ENCODE measurements at places on chromosomes 11 and 22.

DNA sequence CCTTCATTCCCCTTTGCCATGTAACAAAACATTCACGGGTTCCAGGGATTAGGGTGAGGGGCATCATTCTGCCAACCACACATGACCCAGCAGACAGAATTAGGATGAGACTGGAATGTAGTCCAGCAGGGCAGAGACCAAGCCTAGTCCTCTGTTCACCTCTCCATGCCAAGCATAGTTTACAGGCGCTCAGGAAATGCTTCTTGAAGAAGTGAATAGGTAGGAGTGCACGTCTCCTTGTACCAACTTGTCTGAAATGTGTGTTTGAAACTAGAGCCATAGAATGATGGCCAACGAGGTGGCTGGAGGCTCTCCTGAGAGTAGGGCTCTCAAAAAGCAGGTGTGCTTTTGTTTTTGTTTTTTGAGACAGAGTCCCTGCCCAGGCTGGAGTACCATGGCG, 8.2 kb downstream of the SPINDOC start:
- DNase-seq, result no peak

GRCh38 chr11:64477675-64478074, 113.3 kb upstream of the SLC22A12 start:
- no peak for DNase-seq

- DNase-seq, result no peak
Observed at GRCh38 chr11:1226986-1227550, 4.2 kb downstream of the MUC5B start.

- DNase-seq, result no peak
Observed at GRCh38 chr22:22369964-22370270, 125.3 kb downstream of the VPREB1 start.

GRCh38 chr11:4647766-4648165, 4.0 kb downstream of the OR51E1 start:
- no peak for DNase-seq

DNA sequence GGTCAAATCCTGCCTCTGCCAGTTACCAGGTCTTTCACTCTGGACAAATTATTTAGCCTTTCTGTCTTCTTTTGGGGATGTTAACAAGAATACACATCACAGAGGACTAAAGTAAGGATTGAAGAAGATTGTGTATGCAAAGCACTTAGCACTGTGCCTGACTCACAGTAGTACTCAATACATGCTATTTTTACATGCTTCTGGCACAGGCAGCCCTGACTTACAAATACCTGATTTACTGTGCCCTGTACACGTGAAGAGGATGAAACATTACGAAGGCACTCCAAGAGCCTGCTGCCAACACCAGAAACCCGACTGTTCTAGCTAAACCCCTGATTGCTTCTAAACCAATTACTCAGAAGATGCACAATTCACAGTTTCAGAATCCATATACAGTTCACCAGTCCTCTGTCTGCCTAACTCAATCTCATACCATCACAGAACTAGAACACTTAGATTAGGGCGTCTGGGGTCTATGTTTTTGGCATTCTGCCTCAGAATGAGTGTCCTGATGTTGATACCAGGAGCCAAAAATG, 300.9 kb upstream of the DDI1 start:
- no peak for DNase-seq

GRCh38 chr11:36230779-36231699, 58.2 kb downstream of the COMMD9 start:
- no peak for DNase-seq

DNA sequence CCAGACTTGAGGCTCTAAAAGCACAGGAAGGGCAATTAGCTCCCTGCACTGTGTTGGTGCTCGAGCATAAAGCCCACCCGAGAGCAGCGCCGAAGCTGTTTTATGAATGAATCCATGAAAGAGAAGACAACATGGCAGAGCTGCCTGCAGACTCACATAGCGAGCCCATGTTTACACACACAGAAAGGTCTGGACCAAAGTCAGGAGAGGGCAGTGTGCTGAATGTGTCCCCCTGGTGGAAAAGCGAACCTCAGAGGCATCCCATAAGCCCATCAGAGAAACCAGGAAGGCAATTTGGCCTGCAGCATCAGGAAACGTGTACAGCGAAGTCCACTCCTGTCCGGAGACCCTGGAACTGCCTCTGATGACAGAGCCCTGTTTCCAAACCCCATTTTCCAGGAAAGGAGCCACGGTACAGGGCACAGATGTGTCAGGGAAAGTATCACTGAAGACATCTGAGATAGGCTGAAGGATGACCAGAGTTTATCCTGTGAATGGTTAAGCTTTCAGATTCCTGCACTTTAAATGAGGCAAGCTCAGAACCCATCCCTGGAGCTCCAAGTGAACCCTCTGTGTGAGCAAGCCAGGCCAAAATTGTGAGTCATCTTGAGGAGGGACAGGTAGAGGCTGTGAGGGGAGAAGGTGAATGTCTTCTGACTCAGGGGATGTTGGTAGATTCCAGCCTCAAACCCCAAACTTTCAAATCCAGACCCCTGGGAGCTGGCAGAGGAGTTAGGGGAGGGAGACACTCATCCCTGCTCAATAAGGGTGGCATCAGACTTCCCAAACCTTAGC, 36.9 kb downstream of the CHRDL2 start:
- no peak for DNase-seq

- DNase-seq, result no peak
Observed at GRCh38 chr22:47598864-47599263, 836.4 kb downstream of the TBC1D22A start.

DNA sequence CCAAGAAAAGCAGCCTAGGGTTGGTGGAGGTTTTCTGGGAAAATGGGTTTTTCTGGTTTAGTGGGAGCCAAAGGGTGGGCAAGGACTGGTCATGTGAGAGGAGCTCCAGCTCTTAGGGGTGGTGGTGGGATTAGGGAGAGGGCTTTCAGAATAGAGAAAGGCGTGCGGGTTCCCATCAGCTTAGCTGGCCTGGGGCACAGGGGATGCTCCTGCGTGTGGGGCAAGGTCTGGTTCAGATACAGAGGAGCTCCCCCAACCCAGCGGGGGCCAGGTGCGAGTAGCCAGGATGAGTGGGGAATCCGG, 644 bp downstream of the TMEM134 start:
- no peak for DNase-seq

DNA sequence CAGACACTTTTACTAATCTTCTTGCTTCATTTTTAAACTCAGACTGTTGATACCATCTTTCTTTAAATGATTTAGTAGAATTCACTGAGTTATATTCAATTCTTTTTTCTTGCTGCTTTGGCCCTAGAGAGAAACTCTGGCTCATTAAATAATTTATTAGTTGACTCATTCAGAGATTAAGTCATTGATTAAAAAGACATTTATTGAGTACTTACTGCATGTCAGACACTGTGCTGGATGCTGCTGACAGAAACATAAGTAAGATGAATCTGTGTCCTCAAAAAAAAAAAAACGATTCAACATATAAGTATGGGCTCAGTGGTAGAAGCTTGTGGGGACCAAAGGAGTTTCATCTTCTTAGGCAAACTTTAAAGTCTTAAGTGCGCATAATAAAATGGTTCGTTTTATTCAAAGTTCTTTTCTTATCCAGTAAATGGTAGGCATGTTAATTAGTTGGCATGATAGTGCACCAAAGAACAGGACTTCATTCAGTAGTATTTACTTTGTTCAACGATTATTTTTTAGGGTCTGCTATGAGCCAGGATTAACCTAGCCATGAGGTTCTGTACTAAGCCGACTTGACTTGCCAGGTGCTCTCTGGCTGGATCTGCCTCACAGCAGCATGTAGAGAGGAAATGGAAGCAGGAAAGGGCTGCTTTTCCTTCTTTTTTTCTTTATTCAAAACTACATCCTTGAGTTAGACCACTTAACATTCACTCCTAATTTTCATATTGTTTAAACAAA, 281.0 kb upstream of the CTSC start:
- no peak for DNase-seq

GRCh38 chr11:116657842-116658825, 114.7 kb downstream of the BUD13 start:
- no peak for DNase-seq

DNA sequence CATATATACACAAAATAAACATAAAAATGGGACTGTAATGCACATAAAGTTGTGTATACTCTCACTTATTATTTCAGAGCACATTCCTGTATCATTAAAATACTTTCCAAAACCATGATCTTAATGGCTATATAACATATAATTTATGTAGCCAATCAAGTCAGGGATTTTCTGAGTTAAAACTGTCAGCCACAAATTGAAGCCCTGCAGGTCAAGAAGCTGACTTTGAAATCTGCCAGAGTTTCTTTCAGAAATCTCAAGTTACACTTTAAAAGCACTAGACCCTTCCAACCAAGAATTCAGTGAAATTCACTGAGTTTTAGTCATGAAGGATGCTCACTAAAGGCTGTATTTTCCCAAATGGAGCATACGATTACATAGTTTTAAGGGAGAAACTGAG, 47.6 kb downstream of the PHF21A start:
- no peak for DNase-seq

GRCh38 chr22:38948181-38948940, 9.0 kb upstream of the APOBEC3A start:
- DNase-seq, result no peak

GRCh38 chr22:22838148-22838786, 49.3 kb upstream of the IGLL5 start:
- DNase-seq, result no peak

DNA sequence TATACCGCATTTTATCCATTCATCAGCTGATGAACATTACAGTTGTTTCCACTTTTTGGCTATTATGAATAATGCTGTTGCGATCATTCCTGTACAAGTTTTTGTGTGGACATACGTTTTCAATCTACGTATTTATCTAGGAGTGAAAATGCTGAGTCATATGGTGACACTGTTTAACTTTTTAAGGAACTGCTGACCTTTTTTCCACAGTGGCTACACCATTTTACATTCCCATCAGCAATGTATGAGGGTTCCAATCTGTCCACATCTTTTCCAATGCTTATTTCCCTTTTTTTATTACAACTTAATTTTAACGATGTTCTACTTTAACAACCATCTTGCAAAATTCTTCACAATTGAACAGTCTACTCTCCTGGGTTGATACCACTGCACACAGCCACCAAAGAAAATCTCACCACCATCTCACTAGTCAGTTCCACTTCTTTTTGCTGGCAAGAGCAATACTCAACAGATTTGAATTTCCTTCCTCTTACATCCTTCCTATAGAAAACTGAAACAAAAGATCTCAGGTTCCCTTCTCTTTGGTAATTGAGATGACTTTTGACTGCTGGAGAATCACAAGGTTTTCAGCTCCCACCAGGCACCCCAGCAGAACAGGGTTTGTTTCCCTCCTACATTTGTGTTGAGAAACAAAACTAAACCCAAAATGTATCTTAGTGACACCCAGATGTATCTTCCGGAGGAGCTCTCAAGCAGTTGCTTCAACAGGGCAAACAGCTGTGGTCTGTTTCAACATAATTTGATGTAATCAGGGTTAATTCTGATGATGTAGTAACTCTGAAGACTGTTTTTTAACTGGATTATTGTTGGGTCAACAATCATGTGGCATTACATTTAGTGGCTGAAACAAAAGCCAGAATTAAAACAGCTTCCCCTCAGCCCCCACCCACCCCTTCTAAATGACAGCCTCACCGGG, 7.0 kb upstream of the GAB2 start:
- DNase-seq, result no peak

GRCh38 chr11:126433989-126434949, 78.8 kb downstream of the ST3GAL4 start:
- DNase-seq, result no peak

- no peak for DNase-seq
Observed at GRCh38 chr11:72676861-72677341, 2.7 kb upstream of the PDE2A start.

GRCh38 chr11:108963118-108963517, 298.2 kb downstream of the DDX10 start:
- DNase-seq, result no peak

DNA sequence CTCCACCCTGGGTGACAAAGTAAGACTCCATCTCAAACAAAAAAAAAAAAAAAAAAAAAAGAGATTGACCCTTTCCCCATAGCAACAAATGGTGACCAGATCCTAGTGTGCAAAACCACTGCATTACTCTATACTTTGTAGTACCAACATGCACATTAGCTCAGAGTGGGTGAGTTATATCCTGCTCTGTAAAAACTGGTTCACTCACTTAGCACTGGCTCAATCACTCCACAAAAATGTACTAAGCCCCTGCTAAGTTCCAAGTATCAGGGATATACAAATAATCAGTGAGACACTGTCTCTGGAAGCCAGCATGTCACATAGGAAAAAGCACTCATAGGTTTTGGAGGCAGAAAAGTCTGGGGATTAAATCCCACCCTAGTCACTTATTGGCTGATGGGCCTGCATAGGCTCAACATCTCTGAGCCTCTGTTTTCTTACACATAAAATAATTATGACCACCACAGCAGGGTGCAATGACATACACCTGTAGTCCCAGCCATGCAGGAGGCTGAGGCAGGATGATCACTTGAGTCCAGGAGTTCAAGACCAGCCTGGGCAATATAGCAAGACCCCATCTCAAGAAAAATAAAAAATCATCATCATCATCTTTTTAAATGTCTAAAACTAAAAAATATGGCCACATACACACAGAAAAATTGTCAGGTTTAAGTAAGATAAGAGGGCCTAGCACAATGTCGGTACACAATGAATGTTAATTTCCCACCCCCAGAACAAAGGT, 11.9 kb downstream of the FAM168A start:
- no peak for DNase-seq

- DNase-seq, result no peak
Observed at GRCh38 chr11:70226183-70226582, 23.1 kb downstream of the FADD start.

GRCh38 chr11:122186439-122187080, 70.5 kb upstream of the BLID start:
- no peak for DNase-seq

- DNase-seq, result no peak
Observed at GRCh38 chr11:86809561-86809960, 9.2 kb downstream of the PRSS23 start.

- no peak for DNase-seq
Observed at GRCh38 chr22:18121506-18121905, 10.9 kb downstream of the TUBA8 start.

- DNase-seq, result no peak
Observed at GRCh38 chr11:36360826-36361415, 64.8 kb downstream of the PRR5L start.

DNA sequence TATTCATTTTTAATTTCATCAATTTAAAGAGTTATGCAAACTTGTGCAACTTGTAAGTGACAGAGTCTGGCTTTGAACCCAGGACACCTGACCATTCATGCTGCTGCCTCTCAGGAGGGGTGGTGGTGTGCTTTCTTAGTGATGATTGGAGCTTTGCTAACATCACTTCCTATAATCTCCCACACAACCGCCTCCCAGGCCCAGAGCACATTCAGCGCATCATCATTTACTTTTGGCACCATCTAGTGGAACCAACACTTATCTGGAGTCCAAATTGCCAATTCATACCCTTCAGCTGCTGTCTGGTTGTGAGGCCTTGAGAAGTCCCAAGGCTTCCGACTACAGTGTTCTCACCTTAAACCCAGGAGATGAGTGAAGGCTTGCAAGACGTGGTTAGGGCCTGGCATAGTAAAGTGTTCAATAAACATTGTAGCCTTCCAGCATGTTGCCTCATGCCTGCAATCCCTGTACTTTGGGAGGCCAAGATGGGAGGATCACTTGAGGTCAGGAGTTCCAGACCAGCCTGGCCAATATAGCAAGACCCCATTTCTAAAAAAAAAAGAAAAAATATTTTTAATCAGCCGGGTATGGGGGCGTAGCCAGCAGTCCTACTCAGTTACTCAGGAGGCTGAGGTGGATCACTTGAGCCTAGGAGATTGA, 1.1 kb upstream of the TTLL1 start:
- DNase-seq, result no peak

- no peak for DNase-seq
Observed at GRCh38 chr11:7651700-7652099, 21.6 kb downstream of the CYB5R2 start.
